Esophagus squamous epithelium (tissue), 5 donors: ENCODE measurements at places on chromosomes 13 and 19. TPM values are rescaled to one million over a fixed set of nuclear protein-coding genes. Genes with fewer than 3 reads are reported as not detected.
A peak's percentile ranks its signal among the peaks of the same experiment; 100 is the strongest.

DNA sequence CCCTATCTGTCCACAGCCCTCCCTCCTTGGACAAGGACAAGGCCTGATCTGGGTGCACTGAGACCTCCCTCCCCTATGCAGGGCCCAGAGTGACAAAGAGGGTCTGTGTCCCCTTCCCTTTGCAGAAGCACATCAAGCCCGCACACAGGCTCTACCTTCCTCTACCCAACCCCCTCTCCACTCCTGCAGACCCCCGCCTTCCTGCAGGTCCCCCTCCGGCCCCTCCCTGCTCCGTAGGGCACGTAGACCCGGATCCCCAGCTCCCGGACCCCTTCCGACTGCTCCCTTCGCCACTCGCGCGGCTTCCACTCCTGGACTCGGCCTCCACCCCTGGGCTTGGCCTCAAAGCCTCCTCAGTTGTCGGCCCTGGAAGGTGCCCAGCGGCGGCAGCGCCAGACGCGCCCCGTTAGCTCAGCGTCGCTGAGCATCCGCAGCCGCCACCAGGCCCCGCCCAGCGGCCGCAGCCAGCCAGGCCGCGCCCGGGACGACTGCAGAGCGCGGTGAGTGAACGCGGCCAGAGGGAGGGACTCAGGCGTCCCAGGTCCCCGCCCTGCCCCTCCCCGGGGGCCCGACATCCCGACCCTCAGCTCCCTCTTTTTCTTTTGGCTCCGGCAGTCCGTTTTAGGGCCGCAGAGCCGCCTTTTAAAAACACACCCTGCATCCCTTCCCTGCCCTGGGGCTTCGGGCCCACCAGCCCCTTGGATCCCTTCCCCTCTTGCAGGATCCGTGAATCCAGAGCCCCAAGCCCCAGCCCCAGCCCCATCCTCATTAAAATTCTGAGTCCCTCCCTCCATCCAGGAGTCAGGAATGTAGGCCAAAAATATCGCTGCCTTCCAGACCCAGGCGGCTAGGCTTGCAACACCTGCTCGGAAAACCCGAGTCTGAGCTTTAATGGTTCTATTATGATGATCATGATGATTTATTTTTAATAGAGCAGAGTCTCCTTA is 1.5 kb upstream of the MYADM start:
- DNase-seq, result no peak
- peak overlapping the region; percentile 96 for H3K27ac ChIP-seq
- H3K4me3 ChIP-seq, result peak overlapping the region; percentile 75
- peaks cover 4% of the 10 kb centered on the region for H3K27me3 ChIP-seq
- H3K36me3 ChIP-seq, result no peaks in the 10 kb centered on the region
- H3K4me1 ChIP-seq, result peaks cover 33% of the 10 kb centered on the region

- H3K27me3 ChIP-seq, result no peaks in the 10 kb centered on the region
- DNase-seq, result no peak
- no peak overlapping the region for H3K4me3 ChIP-seq
- H3K27ac ChIP-seq, result no peak overlapping the region
- no peaks in the 10 kb centered on the region for H3K36me3 ChIP-seq
- H3K4me1 ChIP-seq, result no peaks in the 10 kb centered on the region
These were observed 449.8 kb downstream of the PCDH17 start for GRCh38 chr13:58081301-58081820.

GRCh38 chr13:49585220-49586157 is at the start of gene RCBTB1:
TSS of gene RCBTB1 (minus strand) at chr13:49585558. CDS start at chr13:49567279, 18,279 bp downstream.
- H3K27ac ChIP-seq, result peak within 1 kb of the TSS; percentile 80
- no peaks in the 10 kb centered on the region for H3K27me3 ChIP-seq
- H3K36me3 ChIP-seq, result no peaks in the 10 kb centered on the region
- peaks cover 56% of the 10 kb centered on the region for H3K4me1 ChIP-seq

GRCh38 chr13:79314652-79315051 is 91.4 kb downstream of the RBM26 start:
- no peak for DNase-seq
- no peaks in the 10 kb centered on the region for H3K36me3 ChIP-seq
- H3K27me3 ChIP-seq, result no peaks in the 10 kb centered on the region
- H3K4me3 ChIP-seq, result no peak overlapping the region

- DNase-seq, result no peak
- H3K4me1 ChIP-seq, result no peaks in the 10 kb centered on the region
- no peak overlapping the region for H3K27ac ChIP-seq
- H3K27me3 ChIP-seq, result no peaks in the 10 kb centered on the region
These were observed 1202.3 kb downstream of the UQCRFS1 start for GRCh38 chr19:28010656-28011055.

DNA sequence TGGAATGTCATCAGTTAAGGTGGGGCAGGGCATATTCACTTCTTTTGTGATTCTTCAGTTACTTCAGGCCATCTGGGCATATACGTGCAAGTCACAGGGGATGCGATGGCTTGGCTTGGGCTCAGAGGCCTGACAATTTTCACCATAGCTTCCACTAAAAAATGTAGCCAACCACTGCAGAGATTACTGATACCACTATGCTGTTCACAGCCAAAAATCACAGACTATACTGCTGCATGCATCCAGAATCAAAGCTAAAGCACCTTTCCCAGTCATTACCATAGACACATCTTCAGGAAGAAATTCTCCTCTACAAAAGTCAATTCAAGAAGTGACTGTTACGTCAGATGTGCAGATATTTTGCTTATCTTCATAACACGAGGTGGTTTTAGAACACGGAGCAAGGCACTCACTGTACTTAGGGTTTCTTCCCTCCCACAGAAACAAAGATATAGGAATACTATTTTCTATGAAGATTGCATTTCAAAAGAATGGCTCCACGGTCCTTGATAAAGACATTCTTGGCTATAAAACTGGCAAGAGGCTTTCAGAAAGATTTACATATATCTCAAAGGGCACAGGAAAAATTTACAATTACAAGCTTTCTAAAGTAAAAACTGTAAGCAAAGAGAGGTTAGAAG is 1556.6 kb upstream of the PRR20A start:
- H3K27ac ChIP-seq, result no peak overlapping the region
- H3K36me3 ChIP-seq, result no peaks in the 10 kb centered on the region
- DNase-seq, result no peak
- no peaks in the 10 kb centered on the region for H3K27me3 ChIP-seq
- no peaks in the 10 kb centered on the region for H3K4me1 ChIP-seq
- no peak overlapping the region for H3K4me3 ChIP-seq

- no peaks in the 10 kb centered on the region for H3K27me3 ChIP-seq
- H3K4me1 ChIP-seq, result peaks cover 12% of the 10 kb centered on the region
- H3K27ac ChIP-seq, result no peak overlapping the region
- DNase-seq, result no peak
These were observed 17.5 kb downstream of the FUZ start for GRCh38 chr19:49795615-49796014.

- H3K27me3 ChIP-seq, result no peaks in the 10 kb centered on the region
- no peaks in the 10 kb centered on the region for H3K36me3 ChIP-seq
- no peak overlapping the region for H3K4me3 ChIP-seq
- DNase-seq, result no peak
- no peaks in the 10 kb centered on the region for H3K4me1 ChIP-seq
These were observed 218.1 kb downstream of the KCTD12 start for GRCh38 chr13:76668141-76668540.

- H3K4me1 ChIP-seq, result no peaks in the 10 kb centered on the region
- no peak for DNase-seq
- no peak overlapping the region for H3K27ac ChIP-seq
- no peaks in the 10 kb centered on the region for H3K36me3 ChIP-seq
- H3K27me3 ChIP-seq, result no peaks in the 10 kb centered on the region
These were observed 52.4 kb upstream of the SPATA13 start for GRCh38 chr13:24107955-24108614.

GRCh38 chr19:48480183-48480557 is 11.0 kb downstream of the CYTH2 start:
- peak overlapping the region; percentile 70 for H3K4me3 ChIP-seq
- H3K4me1 ChIP-seq, result peaks cover 26% of the 10 kb centered on the region
- peak overlapping the region; percentile 90 for H3K27ac ChIP-seq
- no peak for DNase-seq
- H3K36me3 ChIP-seq, result peaks cover 14% of the 10 kb centered on the region

- H3K4me1 ChIP-seq, result no peaks in the 10 kb centered on the region
- H3K36me3 ChIP-seq, result no peaks in the 10 kb centered on the region
- no peaks in the 10 kb centered on the region for H3K27me3 ChIP-seq
- H3K27ac ChIP-seq, result no peak overlapping the region
- no peak overlapping the region for H3K4me3 ChIP-seq
These were observed 6.8 kb upstream of the SPART start for GRCh38 chr13:36353001-36353400.

- no peak overlapping the region for H3K4me3 ChIP-seq
- H3K27ac ChIP-seq, result no peak overlapping the region
- H3K4me1 ChIP-seq, result peaks cover 19% of the 10 kb centered on the region
- DNase-seq, result no peak
- peaks cover 7% of the 10 kb centered on the region for H3K36me3 ChIP-seq
These were observed 18.7 kb downstream of the CAPS start for GRCh38 chr19:5932609-5933262.

DNA sequence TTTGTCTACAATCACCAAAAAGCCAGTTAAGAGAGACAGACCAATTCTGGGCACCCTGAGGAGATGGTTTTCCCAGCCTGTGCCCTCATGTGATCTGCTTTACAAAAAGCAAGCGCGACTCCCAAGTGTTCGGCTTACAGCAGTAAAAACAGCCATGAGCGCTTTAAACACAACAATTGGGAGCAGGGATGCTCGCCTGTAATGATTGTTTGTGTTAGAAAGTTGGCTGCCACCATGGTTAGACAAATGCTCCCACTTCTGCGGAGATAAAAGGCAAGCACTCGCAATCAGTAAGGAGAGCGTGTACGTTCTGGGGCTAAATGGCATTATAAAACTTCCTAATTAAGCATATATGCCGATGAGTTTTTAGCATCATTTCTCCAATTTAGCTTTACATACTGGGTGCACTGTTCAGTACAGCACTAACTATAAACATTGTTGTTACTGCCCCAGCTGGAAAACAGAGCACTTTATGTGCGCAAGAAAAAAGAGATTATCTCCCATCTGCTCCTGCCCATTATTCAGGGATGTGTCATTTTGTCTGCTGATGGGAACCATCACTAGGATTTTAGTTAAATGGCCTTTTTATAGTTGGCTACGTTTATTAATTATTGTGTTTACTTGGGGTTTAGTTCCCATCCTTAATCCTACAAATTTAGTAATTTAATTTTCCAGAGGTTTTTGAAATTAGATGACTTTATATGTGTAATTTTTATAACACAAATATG is 309.3 kb upstream of the MAB21L1 start:
- H3K36me3 ChIP-seq, result no peaks in the 10 kb centered on the region
- no peak overlapping the region for H3K27ac ChIP-seq

DNA sequence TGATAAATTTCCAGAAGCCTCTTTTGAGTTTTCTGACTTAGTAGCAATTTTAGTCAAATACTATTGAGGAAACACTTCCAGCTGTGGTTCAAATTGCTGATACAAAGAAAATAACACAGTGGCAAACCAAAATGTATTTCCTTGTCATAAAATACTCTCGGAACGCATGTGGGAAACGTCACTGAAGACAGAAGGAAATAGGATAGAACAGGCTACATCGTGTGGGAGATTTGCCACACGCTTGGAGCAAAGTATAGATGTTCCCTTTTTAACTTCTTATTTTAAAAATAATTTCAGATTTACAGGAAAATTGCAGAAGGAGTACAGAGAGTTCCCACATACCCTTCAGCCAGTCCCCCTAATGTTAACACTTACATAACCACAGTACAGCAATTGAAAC is 88.8 kb downstream of the ING1 start:
- no peaks in the 10 kb centered on the region for H3K36me3 ChIP-seq
- no peak for DNase-seq
- no peak overlapping the region for H3K27ac ChIP-seq
- peaks cover 58% of the 10 kb centered on the region for H3K27me3 ChIP-seq

DNA sequence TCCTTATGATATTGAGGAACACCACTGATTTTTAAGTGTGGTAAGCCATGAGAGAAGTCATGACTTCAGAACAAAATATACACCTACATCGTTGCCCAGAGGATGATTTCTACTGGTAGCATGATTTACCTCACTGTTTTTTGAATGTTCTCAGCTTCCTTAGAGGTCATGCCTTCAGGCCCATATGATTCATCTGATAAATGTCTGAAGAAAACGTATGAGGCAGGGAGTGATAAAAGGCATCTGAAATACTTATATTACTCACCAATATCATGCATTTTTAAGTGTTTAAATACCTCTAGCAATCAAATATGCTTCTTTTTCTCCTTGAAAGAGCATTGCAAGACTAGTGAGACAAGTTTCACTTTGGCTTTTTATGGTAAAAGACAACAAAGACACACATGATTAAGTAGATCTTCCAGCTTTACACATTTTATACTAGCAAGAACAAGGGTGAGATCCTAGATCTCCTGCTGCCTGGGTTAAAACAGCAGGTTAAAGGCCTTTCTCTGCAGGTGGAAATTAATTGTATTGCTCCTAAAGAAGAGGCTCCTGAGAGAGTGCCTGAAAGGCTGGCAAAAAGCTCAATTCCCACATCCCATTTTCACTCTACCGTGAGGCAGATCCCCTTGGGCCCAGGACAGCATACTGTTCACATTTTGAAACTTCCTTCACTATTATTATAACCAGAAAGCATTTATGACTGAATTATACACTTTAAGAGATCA is 432.4 kb downstream of the SLITRK1 start:
- no peak overlapping the region for H3K4me3 ChIP-seq
- no peak for DNase-seq
- H3K27ac ChIP-seq, result no peak overlapping the region

GRCh38 chr13:19836472-19836871 is 27.0 kb downstream of the ZMYM5 start:
- no peak overlapping the region for H3K4me3 ChIP-seq
- H3K27me3 ChIP-seq, result no peaks in the 10 kb centered on the region
- H3K27ac ChIP-seq, result no peak overlapping the region
- no peaks in the 10 kb centered on the region for H3K4me1 ChIP-seq
- DNase-seq, result no peak
- H3K36me3 ChIP-seq, result peaks cover 94% of the 10 kb centered on the region

GRCh38 chr19:33859016-33859415 is 62.3 kb downstream of the KCTD15 start:
- no peaks in the 10 kb centered on the region for H3K27me3 ChIP-seq
- no peak overlapping the region for H3K4me3 ChIP-seq
- no peak for DNase-seq
- no peaks in the 10 kb centered on the region for H3K4me1 ChIP-seq

DNA sequence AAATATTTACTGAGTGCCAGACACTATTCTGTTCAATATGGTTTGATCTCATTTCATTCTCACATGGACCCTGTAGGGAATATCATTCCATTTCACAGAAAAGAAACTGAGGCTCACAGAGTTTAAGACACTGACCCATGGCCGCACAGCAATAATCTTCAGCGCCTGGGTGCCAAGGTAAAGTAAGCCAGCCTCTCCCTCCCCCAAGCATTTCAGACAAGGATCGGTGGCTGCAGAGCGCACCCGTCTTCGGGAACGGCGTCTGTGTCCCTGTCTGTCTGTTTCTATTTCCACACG is 4.3 kb upstream of the PDE4A start:
- no peaks in the 10 kb centered on the region for H3K36me3 ChIP-seq
- H3K4me1 ChIP-seq, result peaks cover 39% of the 10 kb centered on the region
- H3K4me3 ChIP-seq, result peak overlapping the region; percentile 15
- H3K27ac ChIP-seq, result peak overlapping the region; percentile 54

The TSHZ3 gene
- total RNA-seq, result 0.19 TPM

The TSKS gene
- not detected for total RNA-seq

The VSTM2B gene
- not detected for total RNA-seq

The OR7C1 gene
- total RNA-seq, result not detected

The SPC24 gene
- total RNA-seq, result 2.9 TPM

The ACP7 gene
- 0.19 TPM for total RNA-seq

The RGL3 gene
- 0.57 TPM for total RNA-seq

The ZNF154 gene
- total RNA-seq, result 2.5 TPM
